ENCODE measurements at places on chromosomes 11 and 22. TPM values are rescaled to one million over a fixed set of nuclear protein-coding genes. Genes with fewer than 3 reads are reported as not detected.
A peak's percentile ranks its signal among the peaks of the same experiment; 100 is the strongest.

GRCh38 chr11:13052130-13052571 lies 43.0 kb downstream of the RASSF10 start:
- H3K4me1 ChIP-seq, result no peaks in the 10 kb centered on the region
- no peaks in the 10 kb centered on the region for H3K36me3 ChIP-seq

Gene RBMXL2
- total RNA-seq, result not detected

Gene UCP2
- total RNA-seq, result 88.1 TPM

Gene RASD2
- 0.19 TPM for total RNA-seq

Gene IL18BP
- total RNA-seq, result 10.3 TPM

GRCh38 chr11:72642043-72642883 lies 32.0 kb downstream of the PDE2A start:
- no peaks in the 10 kb centered on the region for H3K36me3 ChIP-seq
- no peak overlapping the region for H3K27ac ChIP-seq
- H3K4me1 ChIP-seq, result peaks cover 4% of the 10 kb centered on the region
- peak overlapping the region; percentile 46 for H3K4me3 ChIP-seq

- no peaks in the 10 kb centered on the region for H3K27me3 ChIP-seq
- DNase-seq, result peak; percentile 13
- H3K36me3 ChIP-seq, result no peaks in the 10 kb centered on the region
- H3K4me1 ChIP-seq, result peaks cover 15% of the 10 kb centered on the region
- H3K27ac ChIP-seq, result no peak overlapping the region
Observed at GRCh38 chr11:66373265-66373664, 1.7 kb upstream of the SLC29A2 start.

Gene DEPDC5
- 18.3 TPM for total RNA-seq

Gene CARD18
- not detected for total RNA-seq

DNA sequence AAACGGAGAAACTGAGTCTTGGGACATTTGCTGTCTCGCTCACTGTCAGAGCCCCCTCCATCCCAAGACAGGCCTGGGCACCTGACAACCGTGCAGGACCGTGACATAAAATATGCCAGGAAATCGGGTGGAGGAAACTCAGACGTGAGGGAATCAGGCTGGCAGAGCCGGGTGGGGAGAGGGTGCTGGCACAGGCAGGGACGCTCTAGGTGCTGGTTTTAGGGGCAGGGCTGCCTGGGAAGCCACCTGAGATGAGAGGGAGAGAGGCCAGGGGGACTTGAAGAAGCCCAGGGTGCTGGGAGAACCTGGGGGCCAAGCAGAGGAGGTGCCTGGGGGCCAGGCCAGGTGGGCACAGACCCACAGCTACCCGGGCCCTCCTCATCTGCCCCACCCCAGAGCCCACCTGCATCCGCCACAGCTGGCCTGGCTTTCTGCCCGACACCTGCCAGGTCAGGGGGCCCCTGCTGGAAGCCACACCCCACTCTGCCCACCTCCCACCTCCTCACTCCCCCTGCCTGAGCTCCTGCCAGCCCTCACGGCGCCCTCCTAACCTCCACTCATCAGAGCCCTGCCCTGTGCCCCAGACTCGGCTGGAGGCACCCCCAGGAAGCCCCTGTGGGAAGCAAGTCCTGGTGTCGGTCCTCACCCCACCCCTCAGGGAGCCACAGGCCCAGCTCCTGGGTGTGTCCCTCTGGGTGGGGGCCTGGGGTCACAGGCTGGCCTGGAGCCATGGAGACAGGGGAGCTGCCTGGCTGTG lies 27.3 kb upstream of the MUC5AC start:
- H3K27ac ChIP-seq, result no peak overlapping the region
- peaks cover 10% of the 10 kb centered on the region for H3K4me1 ChIP-seq
- no peaks in the 10 kb centered on the region for H3K27me3 ChIP-seq
- H3K36me3 ChIP-seq, result no peaks in the 10 kb centered on the region
- no peak for DNase-seq

DNA sequence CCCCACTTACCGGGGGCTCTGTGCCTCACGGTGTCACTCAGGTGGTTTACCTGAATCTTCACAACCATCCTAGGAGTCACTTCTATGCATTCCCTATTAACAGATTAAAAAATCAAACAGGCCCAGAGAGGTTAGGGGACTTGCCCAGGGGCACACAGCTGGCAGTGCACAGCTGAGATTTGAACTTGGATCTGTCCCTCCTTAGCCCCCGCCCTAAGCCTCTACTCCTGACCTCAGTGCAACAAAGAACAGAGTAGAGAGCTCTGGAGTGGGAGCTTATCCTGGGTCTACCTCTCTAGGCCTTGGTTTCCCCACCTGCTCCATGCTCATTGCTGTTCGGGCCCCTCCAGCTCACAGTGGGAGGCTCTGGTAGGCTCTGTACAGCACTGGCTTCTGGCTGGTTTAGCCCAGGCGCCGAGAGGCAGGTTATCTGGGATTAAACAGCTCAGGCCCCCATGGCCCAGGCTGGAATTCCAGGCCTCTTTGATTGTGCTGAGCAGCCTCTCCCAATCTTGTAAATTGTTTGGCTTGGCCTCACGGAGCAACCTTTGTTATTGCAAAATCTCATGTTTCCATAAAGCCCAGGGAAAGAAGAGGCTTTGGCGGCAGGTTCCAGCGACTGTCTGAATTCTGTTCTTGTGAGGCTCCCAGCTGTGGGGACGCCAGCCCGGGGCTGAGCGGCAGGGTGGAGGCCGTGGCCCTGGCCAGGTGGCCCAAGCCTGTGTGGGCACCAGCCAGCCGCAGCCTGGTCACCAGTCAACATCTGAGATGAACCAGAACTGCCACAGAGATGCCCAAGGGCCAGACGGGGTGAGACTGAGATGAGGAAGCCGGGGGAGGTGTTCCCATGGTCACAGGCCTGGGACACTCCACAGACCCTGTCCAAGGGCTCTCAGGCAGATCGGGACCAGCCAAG lies 28.9 kb upstream of the SHISAL1 start:
- no peak overlapping the region for H3K4me3 ChIP-seq
- H3K36me3 ChIP-seq, result no peaks in the 10 kb centered on the region
- DNase-seq, result peak; percentile 85
- H3K27ac ChIP-seq, result peak overlapping the region; percentile 36

DNA sequence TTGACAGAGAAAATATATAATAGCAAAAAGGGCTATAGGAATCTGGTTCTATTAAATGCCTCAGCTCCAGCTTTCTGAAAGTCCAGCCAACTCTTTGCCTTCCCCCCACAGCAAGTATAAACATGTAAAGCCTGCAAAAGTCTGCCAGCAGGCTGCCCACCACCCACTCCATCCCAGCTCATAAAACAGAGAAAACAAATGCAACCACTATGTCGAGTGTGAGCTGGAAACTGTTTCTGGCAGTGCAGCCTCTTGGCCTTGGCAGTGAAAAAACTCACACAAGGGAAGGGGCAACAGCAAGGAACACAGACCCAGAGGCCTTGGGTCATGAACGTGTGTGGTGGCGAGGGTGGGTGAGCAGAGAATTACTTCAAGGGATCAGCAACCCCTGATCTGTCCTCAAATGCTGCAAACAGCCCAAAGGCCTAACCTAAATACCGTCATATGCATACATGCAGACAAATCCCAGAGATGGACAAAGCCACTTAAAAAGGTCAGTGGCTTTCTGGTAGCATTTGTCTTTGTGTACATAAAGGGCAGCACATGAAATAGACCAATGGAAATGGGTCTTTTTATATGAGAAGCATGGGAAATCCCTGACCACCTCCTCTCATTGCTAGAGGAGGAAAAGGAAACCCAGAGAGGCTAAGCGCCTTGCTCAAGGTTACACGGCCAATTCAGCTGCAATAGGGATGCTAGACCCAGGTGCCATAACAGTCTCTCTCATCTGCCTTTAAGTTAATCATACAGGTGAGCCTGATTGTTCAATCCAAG lies 74.8 kb downstream of the NAT10 start:
- H3K27me3 ChIP-seq, result peaks cover 20% of the 10 kb centered on the region
- no peak overlapping the region for H3K27ac ChIP-seq
- no peaks in the 10 kb centered on the region for H3K36me3 ChIP-seq
- DNase-seq, result no peak
- H3K4me3 ChIP-seq, result no peak overlapping the region

DNA sequence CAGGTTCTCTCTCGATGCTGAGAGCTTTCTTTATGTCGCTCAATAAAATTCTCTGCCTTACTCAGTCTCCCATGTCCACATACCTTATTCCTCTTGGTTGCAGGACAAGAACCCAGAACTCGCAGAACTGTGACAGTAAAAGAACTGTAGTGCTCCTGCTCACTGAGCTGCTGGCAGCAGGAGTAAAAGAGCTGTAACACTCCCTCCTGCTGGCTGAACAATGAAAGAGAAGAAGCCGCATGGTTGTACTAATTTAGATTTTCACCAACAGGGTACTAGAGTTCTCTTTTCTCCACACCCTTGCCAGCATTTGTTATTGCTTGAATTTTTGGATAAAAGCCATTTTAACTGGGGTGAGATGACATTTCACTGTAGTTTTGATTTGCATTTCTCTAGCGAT lies 433.2 kb downstream of the GUCY1A2 start:
- no peaks in the 10 kb centered on the region for H3K36me3 ChIP-seq
- H3K4me1 ChIP-seq, result no peaks in the 10 kb centered on the region
- H3K27ac ChIP-seq, result no peak overlapping the region

Measured in neural progenitor cell (in vitro differentiated cells).